ENCODE measurements at places on chromosomes 4 and X. TPM values are rescaled to one million over a fixed set of nuclear protein-coding genes. Genes with fewer than 3 reads are reported as not detected.

PWWP3B gene
- total RNA-seq, result not detected

VSIG4 gene
- not detected for total RNA-seq

GRCh38 chr4:162265802-162266201, 102.0 kb upstream of the FSTL5 start:
- DNase-seq, result no peak

CENPVL2 gene
- not detected for total RNA-seq

ERAS gene
- not detected for total RNA-seq

- DNase-seq, result no peak
Observed at GRCh38 chr4:71932941-71933340, 98.9 kb upstream of the NPFFR2 start.

TLR6 gene
- total RNA-seq, result 0.69 TPM

- peak; percentile 18 for DNase-seq
Observed at GRCh38 chrX:47361538-47362511, 8.6 kb upstream of the ZNF157 start.

SMIM9 gene
- not detected for total RNA-seq

- no peak for DNase-seq
Observed at GRCh38 chr4:98482847-98483806, 175.3 kb downstream of the TSPAN5 start.

- no peak for DNase-seq
Observed at GRCh38 chr4:110442788-110443187, 33.2 kb upstream of the ENPEP start.

- DNase-seq, result no peak
Observed at GRCh38 chrX:47637546-47638195, 7.9 kb upstream of the CFP start.

Data from CD4-positive, alpha-beta T cell (primary cell).